ENCODE measurements at places on chromosomes 11 and 22.
A peak's percentile ranks its signal among the peaks of the same experiment; 100 is the strongest.

- DNase-seq, result no peak
These were observed 131.1 kb downstream of the RASSF10 start for GRCh38 chr11:13140028-13140870.

DNA sequence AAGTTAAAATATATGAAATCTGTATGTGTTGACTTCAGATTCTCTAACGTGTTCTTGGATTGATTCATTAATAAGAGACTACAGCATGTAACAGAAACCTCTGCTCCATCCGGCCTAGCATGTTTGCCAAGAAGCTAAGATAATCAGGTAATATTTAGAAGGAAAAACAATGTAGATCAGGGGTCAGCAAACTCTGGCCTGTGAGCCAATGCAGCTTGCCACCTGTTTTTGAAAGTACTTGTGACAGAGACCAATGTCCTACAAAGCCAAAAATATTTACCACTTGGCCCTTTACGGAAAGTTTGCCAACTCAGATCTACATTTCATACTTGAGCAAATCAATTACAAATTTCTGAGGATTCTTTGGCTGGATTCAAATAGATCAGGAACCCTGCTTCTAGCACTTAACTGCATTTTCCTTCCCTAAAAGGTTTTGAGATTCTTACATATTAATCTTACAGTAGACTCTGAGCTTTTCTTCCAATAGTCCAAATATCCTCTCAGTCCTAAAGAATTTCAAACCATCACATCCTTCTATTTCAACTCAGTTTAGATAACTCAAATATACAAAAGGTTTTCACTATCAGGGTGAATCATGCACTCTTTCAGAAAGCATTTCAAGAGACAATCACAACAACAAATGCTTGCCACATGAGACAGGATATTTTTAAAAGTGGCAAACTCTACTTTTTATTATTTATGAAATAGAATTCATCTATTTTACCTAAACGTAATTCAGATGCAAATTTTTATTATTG is 29.5 kb downstream of the APOL5 start:
- DNase-seq, result no peak

- no peak for DNase-seq
These were observed 3.5 kb upstream of the ASRGL1 start for GRCh38 chr11:62333768-62334167.

DNA sequence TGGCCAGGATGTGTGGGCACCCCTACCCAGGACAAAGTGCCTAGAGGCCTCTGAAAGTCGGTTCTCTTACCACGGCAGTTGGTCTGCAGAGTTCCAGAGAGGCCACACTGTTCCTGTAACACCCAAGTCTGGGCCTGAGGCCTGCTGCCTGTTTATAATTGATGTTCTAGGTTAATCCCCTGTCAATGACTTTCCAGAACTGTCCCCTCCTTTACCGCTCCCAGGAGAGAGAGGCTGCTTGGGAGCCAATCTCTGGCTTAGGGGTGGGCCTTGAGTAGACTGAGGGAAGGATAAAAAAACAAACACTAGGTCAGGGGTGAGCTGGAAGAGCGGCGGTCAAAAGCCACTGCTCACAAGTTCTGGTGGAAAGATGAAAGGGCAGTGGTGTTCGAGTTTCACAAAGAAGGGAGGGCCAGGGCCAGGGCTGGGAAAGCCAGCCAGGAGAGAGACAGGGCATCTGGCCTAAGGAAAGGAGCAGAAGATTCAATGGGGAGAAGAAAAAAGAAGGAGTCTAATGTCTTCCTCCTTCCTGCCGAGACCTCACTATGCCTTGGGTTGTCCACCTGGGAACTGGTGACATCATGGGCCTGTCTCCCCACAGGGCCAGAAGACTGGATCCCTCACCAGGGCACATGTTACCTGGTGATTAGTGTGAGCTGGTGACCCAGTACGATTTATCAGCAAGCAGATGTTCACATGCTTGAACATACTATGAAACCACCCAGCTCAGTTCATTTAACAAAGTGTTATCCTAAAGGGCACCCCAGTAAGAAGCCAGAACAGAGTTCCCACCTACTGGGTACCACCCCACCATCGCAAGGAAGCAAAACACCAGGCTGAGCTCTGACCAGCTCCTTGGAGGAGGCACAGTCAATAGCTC is 50.2 kb downstream of the PC start:
- DNase-seq, result no peak

DNA sequence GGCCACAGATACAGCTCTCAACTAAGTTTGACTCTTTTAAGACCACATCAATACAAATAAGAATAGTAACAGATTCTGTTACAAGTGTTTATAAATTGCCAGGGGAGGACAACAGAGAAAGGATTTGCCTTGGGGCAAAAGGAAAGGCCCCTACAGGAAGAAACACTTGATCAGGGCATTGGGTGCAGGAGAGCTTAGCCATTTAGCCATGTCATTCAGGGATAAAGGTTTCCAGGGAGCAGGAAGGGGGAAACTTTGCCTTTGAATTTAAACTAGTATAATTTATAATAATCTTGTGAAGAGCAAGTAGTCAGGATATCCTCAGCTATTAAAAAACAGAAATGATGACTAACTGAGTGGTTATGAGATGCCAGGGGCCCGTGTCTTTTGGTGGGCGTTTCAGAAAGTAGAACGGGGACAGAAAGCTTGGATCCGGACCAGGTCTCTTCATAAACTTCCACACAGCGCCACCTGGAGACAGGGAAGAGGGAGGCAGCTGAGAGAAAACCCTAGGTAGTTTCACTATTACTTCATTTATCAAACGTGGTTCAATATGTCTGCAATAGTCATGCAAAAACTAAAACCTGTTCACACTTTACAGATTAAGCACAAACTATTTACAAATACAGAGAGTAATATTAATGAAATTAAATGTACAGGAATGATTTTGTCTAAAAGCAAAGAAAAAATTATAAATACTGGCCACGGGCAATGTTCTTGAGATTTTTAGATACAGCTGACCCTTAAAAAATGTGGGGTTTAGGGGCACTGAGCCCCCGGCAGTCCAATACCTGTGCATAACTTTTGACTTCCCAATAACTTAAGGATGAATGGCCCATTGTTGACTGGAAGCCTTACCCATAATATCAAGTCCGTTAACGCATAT is 11.0 kb upstream of the SLC5A4 start:
- peak; percentile 13 for DNase-seq

- no peak for DNase-seq
These were observed 20.3 kb downstream of the FAM118B start for GRCh38 chr11:126231725-126232459.

All from stimulated activated CD8-positive, alpha-beta memory T cell treated with anti-CD3 and anti-CD28 coated beads, Interleukin-2, amount 100 ng/mL, for 1 hour (primary cell).